ENCODE measurements at places on chromosomes 12 and 14.

DNA sequence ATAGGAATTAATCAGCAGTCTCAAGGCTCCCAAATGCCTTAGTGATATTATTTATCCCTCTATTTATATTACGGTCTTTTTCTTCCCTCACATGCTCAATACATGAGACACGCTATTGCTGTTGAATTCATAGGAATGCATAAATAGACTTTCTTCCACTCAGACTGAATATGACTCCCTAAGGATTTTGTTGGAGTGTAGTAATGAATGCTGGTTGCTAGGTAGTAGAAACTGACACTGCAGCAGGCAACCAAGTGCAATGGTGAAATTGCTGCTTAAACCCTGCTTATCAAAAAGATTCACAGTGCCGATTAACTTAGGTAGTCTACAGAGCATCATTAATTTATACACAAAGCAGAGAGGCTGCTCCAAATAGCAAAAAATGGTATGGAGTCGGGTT lies 168.2 kb downstream of the KCNC2 start:
- DNase-seq, result no peak

DNA sequence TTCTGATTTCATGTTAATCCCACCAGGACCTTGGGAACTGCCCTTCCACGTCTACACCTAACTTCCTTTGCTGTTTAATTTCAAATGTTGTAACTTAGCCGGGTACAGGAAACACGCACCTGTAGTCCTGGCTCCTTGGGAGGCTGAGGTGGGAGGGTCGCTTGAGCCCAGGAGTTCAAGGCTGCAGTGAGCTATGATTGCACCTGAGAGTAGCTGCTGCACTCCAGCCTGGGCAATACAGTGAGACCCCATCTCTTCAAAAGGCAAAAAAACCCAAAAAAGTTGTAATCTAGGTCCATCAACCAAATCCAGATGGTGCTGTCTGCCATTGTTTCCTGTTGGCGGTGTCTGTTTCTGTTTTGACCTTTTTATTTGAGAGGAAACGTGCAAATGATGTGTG lies 14.5 kb downstream of the BCL7A start:
- DNase-seq, result no peak

DNA sequence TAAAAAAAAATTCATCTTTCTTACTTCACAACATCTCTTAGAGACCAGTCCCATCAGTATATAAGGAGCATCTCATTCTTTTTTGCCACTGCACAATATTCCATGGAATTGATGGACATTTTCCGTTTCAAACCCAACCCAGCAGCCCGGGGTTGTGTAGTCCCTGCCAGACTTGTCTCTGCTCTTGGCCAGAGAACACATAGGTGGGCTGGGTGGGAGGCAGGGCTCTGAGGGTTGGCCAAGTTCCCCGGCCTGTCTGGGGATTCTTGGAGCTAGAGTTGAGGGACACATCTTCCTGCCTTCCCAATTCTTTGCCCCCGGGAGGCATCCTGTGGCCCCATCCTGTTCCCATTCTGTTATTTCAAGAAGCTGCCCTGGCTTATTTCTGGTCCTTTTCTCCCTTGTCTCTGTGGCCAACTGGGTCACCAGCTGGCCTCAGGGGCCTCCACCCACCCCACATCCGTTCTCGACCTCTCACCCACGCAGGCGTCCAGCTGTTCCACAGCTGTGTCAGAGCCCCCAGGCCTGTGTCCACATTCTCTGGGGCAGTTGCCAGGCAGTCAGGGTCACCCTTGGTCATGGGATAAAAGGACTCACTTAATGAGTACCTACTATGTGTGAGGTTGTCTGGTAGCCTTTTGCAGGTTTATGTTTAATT lies 52.0 kb upstream of the CCDC63 start:
- DNase-seq, result no peak

GRCh38 chr12:54379398-54380201 lies 4.9 kb downstream of the ZNF385A start:
- peak; percentile 87 for DNase-seq

- DNase-seq, result no peak
Observed at GRCh38 chr14:65585216-65585615, 172.7 kb downstream of the FUT8 start.

DNA sequence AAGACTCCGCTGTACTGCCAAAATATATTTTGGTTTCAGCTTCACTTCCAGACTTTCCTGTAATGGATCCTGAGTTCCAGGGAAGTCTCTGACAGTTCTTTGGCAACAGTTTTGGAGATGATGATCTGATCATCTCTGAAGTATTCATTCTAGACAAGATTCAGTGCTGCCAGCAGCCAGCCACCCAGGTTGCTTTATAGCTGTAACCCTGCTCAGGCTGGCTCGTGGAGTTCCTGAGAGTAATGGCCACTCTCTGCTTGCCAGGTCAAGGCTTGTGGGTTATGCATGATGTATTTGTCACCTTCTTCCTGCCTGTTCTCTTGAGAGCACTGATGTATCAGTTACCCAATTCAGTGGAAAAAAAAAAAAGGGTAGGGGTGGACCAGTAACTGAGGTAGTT lies 124.3 kb downstream of the PPHLN1 start:
- no peak for DNase-seq

DNA sequence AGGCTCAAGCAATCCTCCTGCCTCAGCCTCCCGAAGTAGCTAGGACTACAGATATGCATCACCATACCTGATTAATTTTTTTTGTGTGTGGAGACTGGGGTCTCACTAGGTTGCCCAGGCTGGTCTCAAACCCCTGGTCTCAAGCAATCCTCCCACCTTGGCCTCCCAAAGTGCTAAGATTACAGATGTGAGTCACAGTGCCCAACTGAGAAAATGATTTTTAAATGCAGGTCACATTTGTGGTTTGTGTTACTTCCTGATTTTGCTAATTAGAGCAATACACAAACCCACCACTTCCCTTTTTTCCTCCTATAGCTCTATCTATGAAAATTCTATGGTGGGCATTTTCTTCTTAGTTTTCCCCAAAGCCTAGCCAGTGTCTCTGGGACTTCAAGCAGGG lies 45.5 kb upstream of the TMEM263 start:
- DNase-seq, result no peak

GRCh38 chr12:6376079-6376869 lies 911 bp upstream of the SCNN1A start:
- no peak for DNase-seq

DNA sequence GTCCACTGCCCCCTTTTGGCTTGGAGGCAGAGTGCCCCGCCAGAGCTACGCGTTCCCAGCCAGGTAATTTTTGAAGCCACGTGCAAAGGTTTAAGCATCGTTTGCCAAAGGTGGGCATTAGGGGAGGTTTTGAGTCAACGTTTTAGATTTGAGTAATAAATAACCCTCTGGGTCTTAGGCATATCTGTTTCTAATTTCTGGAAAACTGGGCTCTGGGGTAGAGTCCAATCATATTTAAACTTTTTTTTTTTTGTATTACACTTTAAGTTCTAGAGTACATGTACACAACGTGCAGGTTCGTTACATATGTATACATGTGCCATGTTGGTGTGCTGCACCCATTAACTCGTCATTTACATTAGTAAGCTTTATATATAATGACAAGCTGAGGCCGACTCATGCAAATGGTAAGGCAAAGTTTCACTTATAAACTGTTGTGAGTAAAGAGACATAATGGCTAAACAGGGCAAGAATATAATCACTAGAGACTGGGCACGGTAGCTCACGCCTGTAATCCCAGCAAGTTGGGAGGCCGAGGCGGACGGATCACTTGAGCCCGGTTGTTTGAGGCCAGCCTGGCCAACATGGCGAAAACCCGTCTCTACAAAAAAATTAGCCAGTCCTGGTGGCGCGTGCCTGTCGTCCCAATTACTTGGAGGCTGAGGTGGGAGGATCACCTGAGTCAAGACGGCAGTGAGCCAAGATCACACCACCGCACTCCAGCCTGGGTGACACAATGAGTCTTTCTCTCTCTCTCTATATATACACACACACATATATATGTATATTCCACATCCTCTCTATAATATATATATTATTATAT lies 491 bp upstream of the NR2C1 start:
- no peak for DNase-seq

DNA sequence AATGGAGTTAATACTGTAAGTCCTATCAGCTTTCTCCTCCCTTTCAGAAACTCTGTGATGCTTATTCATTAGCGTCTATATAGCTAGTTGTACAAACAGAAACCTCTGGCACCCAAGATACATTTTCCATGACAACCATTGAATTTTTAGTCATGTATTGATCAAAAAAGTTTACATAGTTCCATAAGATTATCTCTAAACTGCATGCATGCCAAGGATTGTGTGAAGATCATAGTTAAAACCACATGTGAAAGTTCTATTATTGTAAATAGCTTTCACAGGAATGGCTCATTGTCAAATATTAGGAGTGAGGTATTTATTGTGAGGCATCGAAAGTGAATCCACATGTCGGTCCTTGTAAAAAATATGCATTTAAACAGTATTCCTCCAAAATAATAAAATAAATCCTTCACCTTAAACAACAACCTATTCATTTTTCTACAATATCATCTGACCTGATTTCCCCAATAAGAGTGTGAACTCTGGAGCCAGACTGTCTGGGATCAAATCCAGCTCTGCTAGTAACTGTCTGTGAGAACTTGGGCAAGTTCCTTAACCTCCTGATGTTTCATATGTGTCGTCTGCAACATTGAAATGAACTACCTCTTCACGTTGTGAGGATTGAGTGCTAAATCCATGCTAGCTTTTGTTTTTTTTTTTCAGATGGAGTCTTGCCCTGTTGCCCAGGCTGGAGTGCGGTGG lies 10.6 kb upstream of the CDKL1 start:
- no peak for DNase-seq

DNA sequence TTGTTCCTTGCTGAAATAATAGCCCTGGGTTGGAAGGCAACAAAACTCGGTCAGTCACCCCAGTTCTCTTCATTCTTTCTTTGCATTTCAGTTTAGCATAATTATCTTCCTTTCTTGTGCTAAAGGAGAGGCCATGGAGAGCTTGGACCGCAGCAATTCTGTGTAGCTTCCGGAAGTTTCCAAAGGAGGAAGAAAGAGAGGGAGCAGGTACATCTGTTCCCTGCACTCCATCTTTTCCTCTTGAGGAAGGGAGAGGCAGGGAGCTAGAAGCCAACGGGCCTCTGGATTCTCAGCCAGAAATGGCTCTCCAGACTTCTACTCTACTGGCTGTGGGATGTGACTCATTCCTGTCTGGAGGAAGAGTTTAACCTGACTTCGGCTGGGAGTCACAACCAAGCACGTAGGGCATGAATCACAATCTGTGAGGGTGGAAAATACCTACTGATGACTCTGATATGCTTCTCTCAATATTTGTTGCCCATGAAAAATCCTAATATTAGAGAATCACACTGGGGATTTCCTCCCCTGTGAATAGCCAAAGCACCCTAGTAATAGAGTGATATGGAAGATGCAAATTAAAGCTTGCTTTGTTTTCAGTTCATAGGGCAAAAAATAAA lies 17.0 kb downstream of the ANO6 start:
- no peak for DNase-seq

- no peak for DNase-seq
Observed at GRCh38 chr14:102518063-102518648, 8.6 kb upstream of the ANKRD9 start.

- no peak for DNase-seq
Observed at GRCh38 chr12:12534975-12535374, 27.7 kb downstream of the DUSP16 start.

Data from effector memory CD8-positive, alpha-beta T cell (primary cell).